ENCODE measurements at places on chromosomes 11 and 22. TPM values are rescaled to one million over a fixed set of nuclear protein-coding genes. Genes with fewer than 3 reads are reported as not detected.

DNA sequence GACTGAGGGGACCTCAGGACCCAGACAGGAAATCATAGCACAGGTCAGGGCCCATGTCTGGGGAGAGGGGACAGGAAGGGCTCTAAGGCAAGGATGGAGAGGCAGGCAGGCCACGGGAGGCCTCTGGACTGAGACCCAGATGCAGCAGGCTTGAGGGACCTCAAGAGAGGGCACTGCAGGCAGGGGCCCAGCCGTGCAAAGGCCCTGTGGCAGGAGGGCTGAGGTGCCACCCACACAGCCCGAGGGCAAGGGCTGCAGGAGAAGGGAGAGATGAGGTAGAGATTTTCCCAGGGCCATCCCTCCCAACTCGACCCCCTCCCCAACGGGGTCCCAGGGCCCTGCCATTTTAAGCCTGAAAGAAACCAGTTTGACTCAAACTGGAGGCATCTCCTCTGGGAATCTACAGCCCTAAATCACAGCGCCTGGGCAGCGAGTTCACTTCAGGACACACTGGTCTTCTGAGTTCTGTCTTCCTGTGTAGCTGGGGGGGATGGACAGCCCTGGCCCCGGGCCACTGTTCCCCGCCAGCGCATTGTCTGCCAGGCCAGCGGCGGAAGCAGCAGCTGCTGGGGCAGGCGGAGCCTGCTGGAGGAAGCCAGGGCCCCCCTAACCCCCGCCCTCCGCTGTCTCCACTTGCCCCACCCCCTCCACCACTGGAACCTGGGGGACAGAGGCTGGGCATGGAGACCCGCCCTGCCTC, 20.3 kb upstream of the WNT7B start:
- H3K27ac ChIP-seq = peak overlapping the region; percentile 34
- no peak for DNase-seq
- H3K36me3 ChIP-seq = no peaks in the 10 kb centered on the region
- no peaks in the 10 kb centered on the region for H3K27me3 ChIP-seq
- H3K4me3 ChIP-seq = no peak overlapping the region

DNA sequence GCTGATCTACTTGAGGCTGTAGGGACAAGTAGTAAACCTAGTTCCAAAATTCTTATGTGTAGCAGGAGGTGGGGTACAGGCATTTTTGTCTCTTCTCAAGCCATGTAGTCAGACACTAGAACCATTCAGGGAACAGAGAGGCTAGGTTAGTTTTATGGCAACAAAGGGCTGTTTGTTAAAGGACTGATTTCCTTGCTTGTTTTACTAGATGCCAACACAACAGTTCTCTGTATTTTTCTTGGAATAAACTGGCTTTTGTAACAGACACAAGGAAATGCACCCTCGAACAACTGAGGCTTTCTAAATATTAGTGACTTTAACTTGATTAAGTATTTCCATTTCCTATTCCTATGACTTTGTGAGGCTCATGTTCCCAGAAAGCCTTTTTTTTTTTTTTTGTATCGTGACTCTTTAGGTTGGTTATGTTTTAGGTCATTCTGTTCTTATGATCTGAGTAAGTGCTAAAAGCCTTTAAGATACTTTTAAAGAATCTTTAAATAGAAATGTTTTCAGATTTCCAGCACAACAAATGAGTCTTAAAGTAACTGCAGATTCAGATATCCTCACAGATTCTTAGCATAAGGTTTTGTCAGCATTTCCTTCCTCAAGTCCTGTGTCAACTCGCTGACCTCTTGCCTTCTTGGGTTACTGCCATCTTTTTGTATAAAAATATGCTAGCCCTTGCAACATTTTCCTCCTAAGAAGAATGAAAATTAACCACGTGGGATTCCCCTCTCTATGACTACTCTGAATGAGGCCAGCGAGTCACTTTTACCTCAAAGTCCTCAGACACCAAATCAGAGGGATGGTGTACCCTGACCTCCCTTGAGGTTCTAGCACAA, 92.5 kb downstream of the CCDC83 start:
- no peaks in the 10 kb centered on the region for H3K4me1 ChIP-seq
- no peaks in the 10 kb centered on the region for H3K36me3 ChIP-seq
- H3K27me3 ChIP-seq = no peaks in the 10 kb centered on the region
- DNase-seq = peak; percentile 28
- H3K27ac ChIP-seq = no peak overlapping the region

- peak; percentile 10 for DNase-seq
- no peaks in the 10 kb centered on the region for H3K4me1 ChIP-seq
- no peaks in the 10 kb centered on the region for H3K27me3 ChIP-seq
Measured at GRCh38 chr11:16818284-16818683, 79.8 kb downstream of the C11orf58 start.

Gene TNRC6B
- 30.7 TPM for total RNA-seq

GRCh38 chr11:10752486-10752885, 1.4 kb downstream of the CTR9 start:
- no peak for DNase-seq
- peaks cover 34% of the 10 kb centered on the region for H3K36me3 ChIP-seq
- peak overlapping the region; percentile 71 for H3K4me3 ChIP-seq

DNA sequence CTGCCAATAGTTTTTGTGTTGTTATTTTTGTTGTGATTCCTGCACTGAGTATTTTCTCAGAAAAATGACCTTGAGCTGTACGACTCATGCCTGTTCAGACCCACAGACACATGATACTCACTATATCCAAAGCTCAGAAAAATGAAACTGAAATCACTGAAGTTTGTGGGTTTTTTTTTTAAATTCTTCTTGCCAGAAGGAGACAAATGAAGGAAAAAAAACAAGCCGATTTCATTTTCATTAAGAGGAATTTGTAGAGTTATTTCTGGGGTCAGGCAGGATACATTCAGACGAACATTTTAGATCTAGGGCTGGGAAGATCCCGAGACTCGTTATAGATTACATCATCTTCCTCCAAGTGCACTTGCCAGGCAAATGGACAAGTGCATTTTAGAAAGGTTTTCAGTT, 60.4 kb downstream of the BMAL1 start:
- DNase-seq = no peak
- no peaks in the 10 kb centered on the region for H3K36me3 ChIP-seq
- no peaks in the 10 kb centered on the region for H3K27me3 ChIP-seq
- H3K4me3 ChIP-seq = peak overlapping the region; percentile 35

GRCh38 chr11:37896016-37896415, 1298.0 kb upstream of the RAG2 start:
- no peaks in the 10 kb centered on the region for H3K27me3 ChIP-seq
- no peaks in the 10 kb centered on the region for H3K4me1 ChIP-seq
- no peaks in the 10 kb centered on the region for H3K36me3 ChIP-seq
- H3K27ac ChIP-seq = no peak overlapping the region
- H3K4me3 ChIP-seq = no peak overlapping the region

Gene VSIG10L2
- not detected for total RNA-seq

- H3K27ac ChIP-seq = no peak overlapping the region
- DNase-seq = no peak
- H3K4me1 ChIP-seq = no peaks in the 10 kb centered on the region
- no peak overlapping the region for H3K4me3 ChIP-seq
- H3K27me3 ChIP-seq = no peaks in the 10 kb centered on the region
Measured at GRCh38 chr11:93250326-93250725, 52.5 kb upstream of the SLC36A4 start.

Gene CARD16
- not detected for total RNA-seq

DNA sequence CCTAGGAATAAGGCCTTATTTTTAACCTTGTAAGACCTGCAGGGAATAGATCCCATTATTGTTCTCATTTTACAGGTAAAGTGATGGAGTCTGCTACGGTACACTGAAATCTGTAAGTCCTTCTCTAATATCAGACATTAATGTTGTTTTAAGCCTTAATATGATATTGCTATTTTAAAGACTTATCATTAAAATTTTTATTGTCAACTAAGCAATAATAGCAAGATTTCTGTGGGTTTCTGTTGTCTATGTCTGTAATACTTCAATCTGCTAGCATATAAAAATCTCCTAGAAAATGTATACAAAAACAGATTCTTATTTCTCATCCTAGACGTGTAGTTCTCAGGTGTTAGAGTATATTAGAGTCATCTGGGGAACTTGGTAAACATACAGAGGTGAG, 317.5 kb upstream of the TENM4 start:
- no peak overlapping the region for H3K4me3 ChIP-seq
- H3K4me1 ChIP-seq = no peaks in the 10 kb centered on the region
- no peak for DNase-seq
- H3K27me3 ChIP-seq = no peaks in the 10 kb centered on the region
- no peak overlapping the region for H3K27ac ChIP-seq

Gene MSANTD2
- 20.5 TPM for total RNA-seq

DNA sequence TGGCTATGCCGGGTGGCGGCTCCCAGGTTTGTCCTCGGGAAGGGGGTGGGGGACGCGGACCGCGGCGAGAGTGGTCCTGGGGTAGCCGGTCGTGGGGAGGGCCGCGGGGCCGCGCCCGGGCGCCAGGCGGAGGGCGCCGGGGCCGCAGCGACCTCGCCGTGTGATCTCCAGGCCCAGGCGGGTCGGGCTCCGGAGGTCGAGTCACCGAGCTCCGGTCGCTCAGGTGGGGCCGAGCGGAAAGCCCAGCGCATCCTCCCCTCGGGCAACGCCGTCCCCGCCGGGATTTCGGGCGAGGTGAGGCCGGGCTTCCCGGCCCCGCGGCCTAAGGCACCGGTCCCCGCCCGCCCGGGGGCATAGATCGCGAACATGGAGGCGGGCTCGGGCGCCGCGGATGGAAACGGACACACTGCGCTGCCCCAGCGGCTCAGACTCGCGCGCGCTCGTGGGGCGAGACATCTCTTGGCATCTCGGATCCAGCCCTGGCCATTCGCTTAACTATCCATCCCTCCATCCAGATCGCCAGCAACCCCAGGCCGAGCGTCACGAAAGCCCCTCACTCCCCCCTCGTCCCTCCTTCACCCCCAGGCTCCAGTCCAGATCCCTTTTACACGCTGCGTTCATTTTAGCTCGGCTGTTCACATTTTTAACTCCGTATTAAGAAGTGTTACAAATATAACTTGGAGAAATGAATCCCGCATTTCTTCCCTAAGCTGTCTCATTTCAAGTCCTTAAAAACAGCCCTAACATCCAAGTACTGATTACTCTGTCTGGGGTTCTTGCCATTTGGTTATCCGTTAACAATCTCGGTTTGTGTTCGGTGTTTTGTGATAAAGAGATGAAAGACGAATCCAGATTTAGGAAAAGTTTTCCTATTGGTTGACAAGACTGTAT, 460 bp downstream of the ZC3H12C start:
- peak overlapping the region; percentile 86 for H3K27ac ChIP-seq
- peak overlapping the region; percentile 62 for H3K4me3 ChIP-seq
- no peaks in the 10 kb centered on the region for H3K36me3 ChIP-seq
- H3K4me1 ChIP-seq = peaks cover 40% of the 10 kb centered on the region

- H3K4me3 ChIP-seq = no peak overlapping the region
- H3K36me3 ChIP-seq = no peaks in the 10 kb centered on the region
- H3K27me3 ChIP-seq = no peaks in the 10 kb centered on the region
- DNase-seq = no peak
- H3K27ac ChIP-seq = no peak overlapping the region
- H3K4me1 ChIP-seq = no peaks in the 10 kb centered on the region
Measured at GRCh38 chr22:42641801-42642413, 1.5 kb upstream of the ATP5MGL start.

- no peaks in the 10 kb centered on the region for H3K36me3 ChIP-seq
- H3K4me1 ChIP-seq = peaks cover 17% of the 10 kb centered on the region
- DNase-seq = no peak
- H3K4me3 ChIP-seq = no peak overlapping the region
Measured at GRCh38 chr11:82996966-82997606, 74.6 kb downstream of the RAB30 start.

Gene HEPHL1
- not detected for total RNA-seq

GRCh38 chr22:16917144-16918003, 90.6 kb downstream of the GAB4 start:
- peak; percentile 39 for DNase-seq
- H3K4me3 ChIP-seq = no peak overlapping the region
- no peaks in the 10 kb centered on the region for H3K27me3 ChIP-seq
- H3K27ac ChIP-seq = no peak overlapping the region

Gene ACTN3
- 0.13 TPM for total RNA-seq

- no peak overlapping the region for H3K27ac ChIP-seq
- H3K36me3 ChIP-seq = no peaks in the 10 kb centered on the region
Measured at GRCh38 chr11:12133547-12134235, 23.3 kb downstream of the MICAL2 start.

- H3K36me3 ChIP-seq = no peaks in the 10 kb centered on the region
- H3K4me1 ChIP-seq = no peaks in the 10 kb centered on the region
- H3K4me3 ChIP-seq = no peak overlapping the region
- no peaks in the 10 kb centered on the region for H3K27me3 ChIP-seq
Measured at GRCh38 chr11:127052404-127052803, 51.8 kb upstream of the KIRREL3 start.

Gene TST
- 15.9 TPM for total RNA-seq

DNA sequence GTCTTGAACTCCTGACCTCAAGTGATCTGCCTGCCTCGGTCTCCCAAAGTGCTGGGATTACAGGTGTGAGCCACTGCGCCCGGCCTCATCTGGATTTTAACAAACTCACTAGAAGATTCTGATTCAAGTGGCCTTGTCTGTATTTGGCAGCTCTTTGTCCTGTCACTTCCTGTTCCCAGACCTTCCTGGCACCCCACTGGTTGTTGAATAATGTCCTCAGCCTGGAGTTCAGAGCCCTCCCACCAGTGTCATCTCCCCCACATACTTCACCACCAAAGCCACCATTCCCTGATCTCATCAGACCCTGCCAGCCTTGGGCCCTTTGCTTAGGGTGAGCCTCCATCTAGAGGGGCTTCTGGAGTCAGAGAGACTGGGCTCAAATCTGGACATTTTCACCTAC, 3.3 kb downstream of the PELI3 start:
- no peak for DNase-seq
- H3K4me1 ChIP-seq = peaks cover 11% of the 10 kb centered on the region
- H3K27ac ChIP-seq = no peak overlapping the region

Gene TRIM49
- total RNA-seq = not detected

Gene OR52I2
- not detected for total RNA-seq

DNA sequence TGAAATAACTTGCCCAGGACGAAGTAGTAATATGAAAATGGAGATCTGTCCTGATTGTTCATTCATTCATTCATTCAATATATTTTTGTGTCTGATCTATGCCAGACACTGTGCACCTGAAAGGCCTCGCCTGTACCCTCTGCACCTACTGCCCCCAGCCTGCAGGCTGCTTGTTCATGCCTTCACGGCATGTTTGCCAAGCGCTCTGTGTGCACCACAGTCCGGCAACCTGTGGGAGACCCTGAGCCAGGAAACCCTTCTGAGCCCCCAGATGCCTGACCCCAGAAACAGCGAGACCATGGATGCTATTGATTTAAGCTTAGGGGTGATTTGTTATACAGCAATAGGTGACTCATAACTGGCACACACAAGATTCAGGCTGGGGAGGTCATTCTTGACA, 47.0 kb downstream of the RTL6 start:
- no peaks in the 10 kb centered on the region for H3K36me3 ChIP-seq
- no peak overlapping the region for H3K27ac ChIP-seq
- no peaks in the 10 kb centered on the region for H3K27me3 ChIP-seq
- peaks cover 13% of the 10 kb centered on the region for H3K4me1 ChIP-seq

GRCh38 chr11:65736810-65737209, 16.2 kb upstream of the RNASEH2C start:
- no peak for DNase-seq
- no peak overlapping the region for H3K4me3 ChIP-seq
- no peaks in the 10 kb centered on the region for H3K27me3 ChIP-seq
- no peak overlapping the region for H3K27ac ChIP-seq

GRCh38 chr11:13487661-13488030, 8.2 kb downstream of the PTH start:
- peak overlapping the region; percentile 27 for H3K4me3 ChIP-seq
- no peaks in the 10 kb centered on the region for H3K36me3 ChIP-seq
- no peak for DNase-seq

Data from Panc1 (cell line).